ENCODE measurements at places on chromosomes 16 and 17. TPM values are rescaled to one million over a fixed set of nuclear protein-coding genes. Genes with fewer than 3 reads are reported as not detected.

TLE7 gene
- not detected for polyA plus RNA-seq

OVCA2 gene
- 47.5 TPM for polyA plus RNA-seq

RANGRF gene
- 53.5 TPM for polyA plus RNA-seq

CD300LD gene
- polyA plus RNA-seq, result not detected

SERPINF2 gene
- 2.8 TPM for polyA plus RNA-seq

CD300LF gene
- polyA plus RNA-seq, result 0.15 TPM

OTOA gene
- polyA plus RNA-seq, result not detected

MYH3 gene
- 1.4 TPM for polyA plus RNA-seq

ENO3 gene
- 1,668 TPM for polyA plus RNA-seq

CCL16 gene
- polyA plus RNA-seq, result 0.88 TPM

CRHR1 gene
- polyA plus RNA-seq, result not detected

FA2H gene
- polyA plus RNA-seq, result 0.15 TPM

HOXB6 gene
- 0.96 TPM for polyA plus RNA-seq

PCGF2 gene
- 23.8 TPM for polyA plus RNA-seq

TP53TG3D gene
- polyA plus RNA-seq, result 0.13 TPM

CES3 gene
- polyA plus RNA-seq, result 0.07 TPM

All from heart right ventricle (tissue), 16 donors.